ENCODE measurements at places on chromosomes 1 and 21.

GRCh38 chr1:52552236-52552504 lies 722 bp downstream of the TUT4 start:
- peak; percentile 74 for DNase-seq

DNA sequence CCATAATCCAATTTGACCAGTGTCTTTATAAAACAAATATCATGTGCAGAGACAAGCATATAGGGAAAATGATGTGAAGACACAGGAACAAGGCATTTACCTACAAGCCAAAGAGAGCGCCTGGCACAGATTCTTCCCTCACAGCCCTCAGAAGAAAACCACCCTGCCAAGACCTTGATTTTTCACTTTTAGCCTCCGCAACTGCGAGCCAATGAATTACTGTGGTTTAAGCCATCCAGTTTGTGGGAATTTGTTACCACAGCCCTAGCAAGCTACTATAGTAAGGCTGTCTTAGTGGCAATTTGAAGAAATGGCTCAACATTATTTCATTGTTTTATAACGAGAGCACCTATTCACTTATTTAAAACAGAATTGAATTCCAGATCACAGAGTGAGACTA lies 85.7 kb upstream of the CCDC190 start:
- DNase-seq: no peak

- no peak for DNase-seq
Measured at GRCh38 chr21:27681038-27681437, 714.1 kb upstream of the ADAMTS5 start.

GRCh38 chr1:8283058-8283884 lies 34.6 kb upstream of the SLC45A1 start:
- DNase-seq: peak; percentile 20

GRCh38 chr1:246782120-246782900 lies 58.1 kb downstream of the SCCPDH start:
- no peak for DNase-seq
